ENCODE measurements at places on chromosomes 13 and 19.

DNA sequence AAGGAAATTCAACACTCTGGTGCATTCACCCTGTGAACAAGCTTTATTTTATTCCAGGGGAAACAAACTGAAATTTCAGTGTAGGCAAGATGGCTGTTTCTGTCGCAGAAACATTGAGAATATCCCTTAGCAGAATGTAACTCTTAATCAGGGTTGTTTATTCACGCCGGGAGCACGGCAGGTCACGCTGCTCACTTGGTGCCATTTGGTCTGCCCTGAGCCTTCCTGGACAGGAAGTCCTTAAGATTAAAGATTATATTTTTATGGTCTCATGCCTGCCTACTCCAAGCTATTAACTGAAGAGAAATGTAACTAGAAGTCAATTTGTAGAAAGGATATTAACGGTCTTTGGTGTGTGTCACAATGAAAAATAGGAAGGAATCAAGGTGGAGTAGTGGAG lies 185.3 kb upstream of the ARGLU1 start:
- DNase-seq = no peak

GRCh38 chr19:14700711-14701375 lies 11.0 kb downstream of the ZNF333 start:
- no peak for DNase-seq

DNA sequence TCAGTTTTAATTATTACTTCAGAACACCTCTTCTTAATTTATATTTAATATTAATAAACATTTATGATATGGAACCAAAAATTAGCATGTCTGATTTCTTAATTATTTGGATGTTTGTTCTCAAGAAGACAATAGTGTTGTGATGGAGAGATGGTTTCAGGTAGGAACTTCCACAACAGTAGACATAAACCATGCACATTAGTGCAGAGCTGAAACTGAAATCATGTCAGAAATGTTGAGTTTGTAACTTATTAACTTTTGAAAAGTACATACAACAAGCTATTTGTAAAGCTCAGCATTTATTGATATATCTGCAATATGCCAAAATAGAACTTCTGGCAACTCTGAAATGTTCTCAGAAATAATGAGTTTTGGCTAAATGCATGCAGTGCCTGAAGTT lies 11.8 kb upstream of the EDNRB start:
- DNase-seq = no peak

GRCh38 chr19:39160523-39160861 lies 34.9 kb downstream of the PAK4 start:
- DNase-seq = no peak

- no peak for DNase-seq
Measured at GRCh38 chr19:48424694-48425219, 21.0 kb upstream of the GRWD1 start.

DNA sequence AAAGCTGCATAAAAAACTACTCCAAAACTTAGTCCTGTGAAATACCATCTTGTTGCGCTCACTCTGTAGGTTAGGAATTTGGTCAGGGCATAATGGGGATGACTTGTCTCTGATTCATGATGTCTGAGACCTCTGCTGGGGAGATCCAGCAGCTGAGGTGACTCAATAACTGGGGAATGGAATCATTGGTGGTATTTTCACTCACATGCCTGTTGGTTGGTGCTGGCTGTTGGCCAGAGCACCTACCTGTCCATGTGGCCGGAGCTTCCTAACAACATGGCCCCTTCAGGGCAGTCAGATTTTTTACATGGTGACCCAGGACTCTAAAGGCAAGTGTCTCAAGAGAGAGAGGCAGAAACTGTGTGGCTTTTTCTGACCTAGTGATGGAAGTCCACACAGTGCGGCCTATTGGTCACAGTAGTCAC lies 7.4 kb upstream of the ESD start:
- DNase-seq = no peak

- DNase-seq = no peak
Measured at GRCh38 chr13:101149735-101150384, 266.4 kb downstream of the NALCN start.

DNA sequence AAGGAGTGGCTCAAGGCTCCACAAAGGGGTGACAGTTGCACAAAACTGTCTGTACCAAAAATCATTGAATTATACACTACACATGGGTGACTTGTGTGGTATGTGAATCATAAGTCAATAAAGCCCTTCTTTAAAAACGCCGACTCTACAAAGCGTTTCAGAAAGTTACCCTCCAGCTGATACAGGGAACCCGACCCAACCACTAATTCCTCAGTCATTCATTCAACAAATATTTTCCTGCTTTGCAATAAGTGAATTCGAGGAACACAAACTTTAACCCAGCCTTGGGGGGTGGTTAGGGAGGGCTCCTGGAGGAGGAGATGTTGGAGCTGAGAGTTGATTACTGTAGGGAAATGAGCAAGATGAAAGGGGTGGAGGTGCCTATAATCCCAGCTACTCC lies 32.0 kb downstream of the LTBP4 start:
- DNase-seq = no peak

DNA sequence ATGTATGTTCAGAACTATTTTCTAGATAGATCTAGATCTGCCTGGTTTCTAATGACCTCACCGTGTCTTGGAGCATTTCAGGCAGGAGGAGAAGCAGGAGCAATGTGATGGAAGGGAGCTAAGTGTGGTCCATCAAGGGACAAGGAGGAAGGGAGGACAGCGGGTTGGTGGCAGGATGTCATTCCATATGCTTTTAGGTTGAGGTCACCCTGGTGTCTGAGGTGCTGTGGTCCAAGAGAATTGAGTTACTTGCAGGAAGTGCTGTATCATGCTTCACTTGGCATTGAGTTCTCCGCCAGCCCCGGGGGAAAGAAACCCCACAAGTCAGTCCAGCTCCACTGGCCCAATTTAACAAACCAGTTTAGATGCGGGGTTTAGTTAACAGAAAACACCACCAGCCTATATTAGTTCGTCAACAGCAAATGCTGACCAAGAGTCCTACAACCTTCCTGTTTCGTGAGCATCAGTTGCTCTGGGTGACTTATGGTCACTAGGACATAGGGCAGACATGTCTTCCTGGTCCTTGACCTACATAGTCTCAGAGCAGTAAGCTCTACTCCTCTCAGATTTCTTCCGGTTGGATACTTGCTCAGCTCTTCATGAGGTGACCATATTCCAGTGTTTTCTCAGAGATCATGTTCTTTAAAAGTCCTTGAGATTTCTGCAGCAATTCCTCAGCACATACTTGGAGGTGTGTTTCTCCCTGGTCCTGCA lies 79.4 kb downstream of the MBNL2 start:
- DNase-seq = no peak

- no peak for DNase-seq
Measured at GRCh38 chr19:50325310-50326100, 3.7 kb downstream of the KCNC3 start.

DNA sequence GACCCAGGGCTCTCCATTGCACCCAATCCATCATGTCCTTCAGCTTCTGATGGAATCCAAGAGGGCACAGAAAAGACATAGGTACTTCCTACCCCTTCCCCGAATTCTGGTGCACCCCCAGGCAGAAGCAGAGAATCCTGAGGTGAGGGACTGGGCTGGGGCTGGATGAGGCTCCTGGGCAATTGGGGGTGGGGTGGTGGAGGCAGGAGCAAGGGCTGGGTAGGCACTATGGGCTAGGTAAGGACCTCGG lies 2.7 kb upstream of the KCNC3 start:
- DNase-seq = no peak

DNA sequence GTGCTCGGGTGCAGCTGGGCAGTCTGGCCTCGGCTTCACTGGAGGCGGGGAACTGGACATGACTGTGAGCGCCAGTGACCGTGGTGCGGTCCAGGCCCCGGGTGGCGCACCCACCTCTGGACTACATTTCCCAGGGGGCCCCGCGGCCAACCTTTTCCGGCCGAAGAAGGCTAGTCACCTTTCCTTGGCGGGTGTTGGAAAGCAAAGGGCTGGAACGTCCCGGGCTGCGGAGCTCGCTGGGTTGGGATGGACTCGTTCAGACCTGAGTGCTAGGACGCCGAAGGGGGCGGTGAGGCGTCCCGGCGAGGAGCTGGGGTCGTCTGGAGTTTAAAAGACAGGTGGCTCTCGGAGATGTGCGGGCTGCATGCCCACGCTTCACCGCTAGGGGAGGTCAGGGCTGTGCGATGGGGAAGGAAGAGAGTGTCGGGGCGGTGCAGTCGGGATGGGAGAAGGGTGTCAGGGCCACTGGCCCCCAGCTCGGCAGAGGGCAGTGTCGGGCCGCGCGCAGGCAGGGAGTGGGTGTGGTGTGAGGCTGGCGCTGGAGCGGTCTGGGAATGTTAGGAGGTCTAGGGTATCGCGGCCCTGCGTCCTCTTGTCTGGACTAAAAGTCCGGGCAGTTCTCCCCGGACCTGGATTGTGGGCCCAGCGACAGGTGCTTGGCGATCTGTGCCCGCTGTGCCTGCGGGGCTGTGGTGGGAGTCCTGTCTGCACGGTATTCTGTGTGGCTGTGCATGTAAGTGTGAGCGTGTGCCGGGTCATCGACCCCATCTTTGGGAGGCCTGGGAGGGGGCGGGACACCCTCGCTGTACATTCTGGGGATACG lies 57.1 kb downstream of the ZNF568 start:
- peak; percentile 33 for DNase-seq

DNA sequence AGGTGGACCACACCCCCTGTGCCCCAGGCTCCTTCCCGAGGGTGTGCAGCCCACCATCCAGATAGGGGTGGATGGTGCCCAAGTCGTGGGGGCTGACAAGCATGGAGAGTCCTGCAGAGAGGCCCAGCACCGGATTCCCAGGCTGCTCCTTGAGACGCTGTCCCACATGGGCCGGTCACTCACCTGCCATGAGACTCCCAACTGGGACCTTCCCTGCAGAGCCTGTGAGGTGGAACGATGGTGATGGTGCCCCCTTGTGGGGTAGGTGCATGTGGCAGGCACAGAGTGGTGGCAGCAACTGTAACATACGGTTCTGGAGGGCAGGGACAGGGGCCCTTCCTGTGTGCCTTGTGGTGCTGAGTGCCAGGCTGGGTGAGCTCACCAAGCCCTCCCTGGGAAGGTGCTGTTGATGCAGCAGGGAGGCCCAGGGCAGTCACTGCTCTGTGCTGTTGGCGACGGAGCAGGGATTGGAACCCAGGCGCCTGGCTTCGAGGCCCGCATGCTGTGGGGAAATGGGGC lies 33.1 kb downstream of the PPP1R37 start:
- no peak for DNase-seq

DNA sequence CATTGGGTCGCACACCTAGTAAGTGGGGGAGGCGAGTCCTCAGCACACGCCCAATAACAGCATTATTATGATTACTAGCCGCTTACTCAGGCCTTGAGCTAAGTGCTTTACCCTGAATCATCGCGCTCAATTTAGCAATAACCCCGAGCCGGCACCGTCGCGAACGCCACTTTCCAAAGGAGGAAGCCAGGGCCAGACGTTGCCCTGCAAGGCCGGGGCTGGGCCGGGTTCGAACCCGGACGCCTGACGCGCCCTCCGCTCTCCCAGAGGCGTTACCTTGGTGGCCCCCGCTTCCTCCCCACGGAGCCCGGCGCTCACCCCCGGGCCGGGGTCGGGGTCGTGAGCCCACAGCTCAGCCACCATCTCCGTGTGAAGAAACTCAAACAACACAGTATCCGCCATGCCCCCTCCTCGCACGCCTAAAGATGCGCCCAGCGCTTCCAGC lies at the start of gene TRAPPC6A:
TRAPPC6A (minus strand) TSS at position 421 of the 445 bp plus-strand sequence; CDS start at position 402, 19 bp downstream.
- no peak for DNase-seq

- DNase-seq = peak; percentile 75
Measured at GRCh38 chr13:94362411-94362909, 117.0 kb downstream of the DCT start.

GRCh38 chr13:103965506-103966243 lies 899.5 kb upstream of the SLC10A2 start:
- DNase-seq = no peak

DNA sequence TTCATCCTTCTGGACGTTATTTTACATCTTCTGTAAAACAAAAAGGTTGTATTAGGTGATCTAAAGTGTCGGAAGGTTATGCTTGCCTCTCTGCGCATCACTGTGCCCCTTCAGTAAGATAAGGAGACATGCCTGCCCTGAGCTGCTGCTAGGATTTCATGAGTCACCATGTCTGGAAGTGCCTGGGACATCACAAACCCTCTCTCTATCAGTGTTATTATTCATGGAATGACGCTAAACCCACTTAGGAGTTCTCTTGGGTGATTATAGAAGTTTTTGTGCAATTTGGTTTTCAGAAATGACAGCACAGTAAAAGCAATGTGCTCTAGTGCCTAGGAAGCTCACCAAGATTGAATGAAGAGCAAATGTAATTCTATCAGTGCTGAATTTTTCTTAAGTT lies 617.7 kb downstream of the DCT start:
- no peak for DNase-seq

GRCh38 chr13:34722922-34723321 lies 219.1 kb upstream of the NBEA start:
- no peak for DNase-seq

- DNase-seq = no peak
Measured at GRCh38 chr19:46812977-46813838, 24.8 kb upstream of the SLC1A5 start.

GRCh38 chr13:84668637-84669036 lies 786.4 kb upstream of the SLITRK1 start:
- DNase-seq = no peak

DNA sequence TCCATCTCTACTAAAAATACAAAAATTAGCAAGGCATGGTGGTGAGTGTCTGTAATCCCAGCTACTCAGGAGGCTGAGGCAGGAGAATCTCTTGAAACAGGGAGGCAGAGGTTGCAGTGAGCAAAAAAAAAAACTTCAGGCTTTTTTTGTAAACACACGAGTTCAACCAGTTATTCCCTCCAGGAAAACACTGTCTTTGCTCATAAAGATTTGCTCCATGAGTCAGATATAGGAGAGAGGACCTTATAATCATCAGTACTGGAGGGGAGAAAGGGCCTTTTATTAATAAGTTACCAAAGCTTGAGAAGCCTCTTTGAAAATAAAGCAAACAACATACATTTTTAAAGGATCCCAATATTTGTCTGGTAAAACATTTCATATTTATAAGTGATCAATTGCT lies 110.7 kb downstream of the EFNB2 start:
- no peak for DNase-seq

DNA sequence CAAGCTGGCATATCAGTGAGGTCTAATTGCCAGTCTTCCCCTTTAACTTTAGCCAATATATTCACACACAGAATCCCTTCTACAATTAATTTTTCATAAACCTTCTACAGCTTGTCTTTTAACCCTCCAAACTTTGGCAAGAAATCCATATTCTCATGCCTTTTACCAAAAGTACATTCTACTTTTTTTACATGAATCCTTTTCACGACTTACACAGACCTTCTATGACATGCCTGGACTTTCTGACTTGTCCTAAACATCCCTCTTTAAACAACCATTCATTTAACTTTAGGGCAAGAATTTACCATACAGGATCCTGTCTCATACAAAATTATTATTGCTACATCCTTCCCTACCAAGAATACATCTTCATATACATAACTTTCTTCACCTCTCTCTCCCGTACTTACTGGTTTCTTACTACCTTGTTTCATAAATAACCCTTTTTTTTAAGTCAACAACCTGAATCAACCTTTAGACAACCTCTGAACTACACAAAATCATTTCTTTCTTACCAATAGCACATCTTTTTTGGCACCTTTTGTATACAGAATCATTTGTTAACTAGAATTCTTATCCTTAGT lies 23.5 kb downstream of the ZNF544 start:
- DNase-seq = no peak

Measured in brain pericyte (primary cell).